MCF 10A (cell line): ENCODE measurements at places on chromosomes 16 and 17. TPM values are rescaled to one million over a fixed set of nuclear protein-coding genes. Genes with fewer than 3 reads are reported as not detected.

GRCh38 chr16:14240964-14241363 lies 169.8 kb downstream of the MRTFB start:
- DNase-seq: no peak

- DNase-seq: no peak
Observed at GRCh38 chr17:36152639-36153120, 23.8 kb downstream of the TBC1D3B start.

DNA sequence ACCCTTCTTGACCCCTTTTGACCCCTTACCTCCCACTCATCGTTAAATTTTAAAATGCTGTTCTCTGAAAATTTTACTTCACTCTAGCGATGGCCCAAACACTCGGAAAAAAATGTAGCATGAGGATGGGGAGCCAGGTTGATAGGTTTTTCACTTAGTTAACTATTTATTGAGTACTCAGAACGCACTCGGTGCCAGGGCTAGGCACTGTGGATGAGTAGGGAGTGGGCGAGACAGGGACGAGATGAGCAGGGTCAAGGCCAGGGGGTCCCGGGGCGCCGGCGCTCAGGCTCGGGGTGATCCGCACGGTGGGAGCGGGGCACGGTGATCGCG lies 392 bp downstream of the ZSCAN32 start:
- DNase-seq: no peak

DNA sequence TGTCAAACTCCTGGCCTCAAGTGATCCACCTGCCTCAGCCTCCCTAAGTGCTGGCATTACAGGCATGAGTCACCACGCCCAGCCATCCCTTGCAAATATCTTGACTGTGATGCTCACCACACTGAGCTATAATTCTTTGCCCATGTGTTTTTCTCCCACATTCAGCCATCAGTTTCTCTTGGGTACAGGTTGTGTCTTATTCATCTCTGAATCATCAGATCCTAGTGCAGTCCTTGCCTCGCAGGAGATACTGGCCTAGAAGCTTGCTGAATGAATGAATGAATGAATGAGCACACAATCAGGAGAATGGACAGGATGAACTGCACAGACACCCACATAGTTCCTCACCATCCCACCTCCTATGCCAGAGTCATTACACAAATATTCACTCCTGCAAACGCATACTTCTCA lies 24.4 kb upstream of the ETV4 start:
- DNase-seq: peak; percentile 65

DNA sequence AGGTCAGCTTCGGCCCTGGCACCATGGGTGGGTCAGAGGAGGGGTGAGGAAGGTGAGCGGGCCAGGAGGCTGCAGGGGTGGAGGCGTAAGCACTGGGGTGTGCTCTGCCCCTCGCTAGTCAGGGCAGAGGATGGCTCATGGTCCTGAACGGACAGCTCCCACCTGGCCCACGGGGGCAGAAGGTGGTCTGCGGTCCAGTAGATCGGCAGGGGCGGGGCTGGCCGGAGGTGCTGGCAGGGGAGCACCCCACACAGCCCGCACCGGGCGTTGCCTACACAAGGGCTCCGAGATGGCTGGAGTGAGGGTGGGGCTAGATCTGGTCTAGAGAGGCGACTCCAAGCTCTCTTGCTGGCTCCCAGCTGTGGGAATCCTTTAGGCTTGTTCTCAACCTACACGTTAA lies 8.2 kb downstream of the NPTX1 start:
- DNase-seq: no peak

CCL7 gene
- total RNA-seq: not detected in 2 replicates
